Thymus (tissue), 14 donors: ENCODE measurements at places on chromosomes 1 and 21. TPM values are rescaled to one million over a fixed set of nuclear protein-coding genes. Genes with fewer than 3 reads are reported as not detected.

The KIF1B gene
- 5.5 TPM for total RNA-seq

The NUF2 gene
- 45.8 TPM for total RNA-seq

DNA sequence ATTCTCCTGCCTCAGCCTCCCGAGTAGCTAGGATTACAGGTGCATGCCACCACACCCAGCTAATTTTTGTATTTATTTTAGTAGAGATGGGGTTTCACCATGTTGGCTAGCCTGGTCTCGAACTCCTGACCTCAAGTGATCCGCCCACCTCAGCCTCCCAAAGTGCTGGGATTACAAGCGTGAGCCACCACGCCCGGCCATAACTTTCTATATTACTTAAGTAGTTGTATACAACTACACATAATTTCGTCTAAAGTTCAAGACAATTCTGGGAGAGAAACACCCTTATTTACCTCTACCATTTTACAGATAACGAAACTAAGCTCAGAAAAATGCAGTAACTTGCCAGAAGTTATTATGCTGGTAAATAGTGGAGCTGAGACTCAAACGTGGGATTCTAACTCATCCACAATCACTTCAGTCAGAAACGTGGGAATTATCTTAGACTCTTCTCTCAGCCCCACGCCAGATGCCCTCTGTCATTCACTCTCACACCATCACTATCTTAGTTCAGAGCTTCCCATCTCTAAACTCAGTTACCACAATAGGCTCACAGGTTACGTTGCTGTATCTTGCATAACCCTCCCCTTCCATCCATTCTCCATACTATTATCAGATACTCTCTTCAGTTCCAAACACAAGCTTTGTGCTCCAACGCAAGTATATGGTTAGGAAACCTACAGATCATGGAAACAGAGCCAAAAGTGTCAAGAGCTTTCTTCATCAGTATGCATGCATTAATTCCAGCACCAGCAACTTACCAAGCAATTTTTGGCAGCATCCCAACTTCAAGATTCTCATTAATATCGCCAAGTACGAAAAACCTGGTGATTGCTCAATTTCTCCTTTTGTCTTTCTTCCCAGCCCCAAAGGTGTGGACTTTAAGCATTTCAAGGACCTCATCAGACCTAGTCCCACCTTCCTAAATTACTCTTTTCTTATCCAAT lies 69.3 kb downstream of the RERE start:
- H3K4me3 ChIP-seq: no peak overlapping the region
- DNase-seq: no peak
- H3K36me3 ChIP-seq: no peaks in the 10 kb centered on the region
- H3K4me1 ChIP-seq: peaks cover 12% of the 10 kb centered on the region
- no peak overlapping the region for H3K27ac ChIP-seq
- no peaks in the 10 kb centered on the region for H3K27me3 ChIP-seq

DNA sequence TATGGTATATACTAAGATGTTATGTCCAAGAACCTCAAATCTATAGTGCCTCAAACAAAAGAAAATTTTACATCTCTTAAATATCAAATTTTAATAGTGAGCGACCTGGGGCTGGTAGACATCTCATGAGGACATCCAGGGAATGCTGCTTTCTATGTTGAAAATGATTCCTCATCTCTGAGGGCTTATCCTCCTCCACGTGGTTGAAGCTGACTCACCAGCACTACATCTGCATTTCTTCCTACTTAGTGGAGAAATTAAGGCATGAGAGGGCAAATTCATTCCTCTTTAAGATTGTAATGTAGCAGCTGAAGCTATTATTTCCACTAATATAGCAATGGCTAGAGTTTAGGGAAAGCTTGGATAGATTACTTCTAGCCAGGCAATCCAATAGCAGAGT lies 529.5 kb downstream of the COL11A1 start:
- H3K36me3 ChIP-seq: no peaks in the 10 kb centered on the region
- H3K27ac ChIP-seq: no peak overlapping the region
- no peak overlapping the region for H3K4me3 ChIP-seq
- no peaks in the 10 kb centered on the region for H3K4me1 ChIP-seq

DNA sequence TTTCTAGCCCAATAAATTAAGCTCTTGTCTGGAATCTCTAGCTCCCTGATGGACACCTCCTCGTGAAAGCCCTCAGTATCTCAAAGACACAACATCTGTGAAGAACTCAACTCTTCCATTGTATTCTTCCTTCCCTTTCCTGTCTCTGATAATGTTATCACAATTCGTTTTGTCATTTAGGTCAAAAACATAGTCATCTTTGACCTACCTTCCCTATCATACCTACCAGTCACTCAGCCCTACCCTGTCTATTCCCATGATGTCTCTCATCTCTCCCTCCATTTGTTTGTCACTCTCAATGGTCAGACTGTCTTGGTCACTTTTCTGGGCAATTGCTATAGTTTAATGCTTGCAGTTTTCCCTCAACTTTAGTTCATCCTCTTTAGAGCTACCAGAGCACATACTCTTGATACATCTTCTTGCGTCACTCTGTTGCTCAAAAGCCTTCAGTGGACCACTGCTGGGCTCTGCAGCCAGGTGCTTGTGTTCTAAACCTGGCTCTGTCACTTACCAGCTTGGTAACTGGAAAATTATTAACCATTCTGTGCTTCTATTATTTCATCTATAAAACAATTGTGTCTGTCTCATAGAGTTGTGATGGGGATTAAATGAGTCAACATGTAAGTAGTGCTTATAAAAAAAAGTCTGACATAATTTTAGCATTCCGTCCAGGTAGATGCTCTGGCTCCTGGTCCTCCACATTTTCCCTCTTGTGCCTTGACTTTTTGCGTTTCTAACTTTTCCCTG lies 39.6 kb downstream of the DDR2 start:
- no peaks in the 10 kb centered on the region for H3K4me1 ChIP-seq
- no peak overlapping the region for H3K27ac ChIP-seq
- H3K36me3 ChIP-seq: no peaks in the 10 kb centered on the region
- no peak for DNase-seq
- H3K27me3 ChIP-seq: no peaks in the 10 kb centered on the region

GRCh38 chr21:16324630-16325029 lies 594.8 kb downstream of the USP25 start:
- H3K4me1 ChIP-seq: no peaks in the 10 kb centered on the region
- no peaks in the 10 kb centered on the region for H3K36me3 ChIP-seq
- DNase-seq: no peak
- H3K27me3 ChIP-seq: no peaks in the 10 kb centered on the region
- H3K4me3 ChIP-seq: no peak overlapping the region
- no peak overlapping the region for H3K27ac ChIP-seq

DNA sequence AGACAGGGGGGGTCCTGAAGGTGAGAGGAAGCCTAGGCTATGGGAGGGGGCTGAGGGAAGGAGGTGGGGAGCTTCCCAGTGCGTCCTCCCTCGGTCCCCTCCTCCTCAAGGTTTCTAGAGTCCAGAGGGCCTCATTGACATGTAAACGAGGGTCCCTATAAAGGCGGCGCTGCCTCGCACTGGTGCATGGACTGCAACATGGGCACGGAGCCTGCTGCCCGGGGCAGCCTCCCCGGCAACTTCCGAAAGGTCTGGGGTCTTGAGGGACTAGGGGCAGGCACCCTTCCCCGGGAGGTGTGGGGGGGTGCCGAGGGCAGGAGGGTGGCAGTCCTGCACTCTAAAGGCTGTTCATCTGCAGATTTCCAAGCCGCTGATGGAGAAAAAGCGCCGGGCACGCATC lies at the start of gene HES3:
Gene HES3 (plus strand): TSS at position 187 of the 400 bp plus-strand sequence. CDS start 187 bp downstream, at position 374.
- H3K27ac ChIP-seq: no peak within 1 kb of the TSS
- H3K36me3 ChIP-seq: no peaks in the 10 kb centered on the region
- no peak within 1 kb of the TSS for H3K4me3 ChIP-seq
- peaks cover 16% of the 10 kb centered on the region for H3K4me1 ChIP-seq
- no peak for DNase-seq
- peaks cover 94% of the 10 kb centered on the region for H3K27me3 ChIP-seq

GRCh38 chr1:24018611-24019580 lies 38.8 kb upstream of the SRSF10 start:
- peak overlapping the region; percentile 26 for H3K27ac ChIP-seq
- H3K27me3 ChIP-seq: no peaks in the 10 kb centered on the region
- no peaks in the 10 kb centered on the region for H3K36me3 ChIP-seq
- peak; percentile 11 for DNase-seq
- H3K4me1 ChIP-seq: no peaks in the 10 kb centered on the region
- H3K4me3 ChIP-seq: no peak overlapping the region

DNA sequence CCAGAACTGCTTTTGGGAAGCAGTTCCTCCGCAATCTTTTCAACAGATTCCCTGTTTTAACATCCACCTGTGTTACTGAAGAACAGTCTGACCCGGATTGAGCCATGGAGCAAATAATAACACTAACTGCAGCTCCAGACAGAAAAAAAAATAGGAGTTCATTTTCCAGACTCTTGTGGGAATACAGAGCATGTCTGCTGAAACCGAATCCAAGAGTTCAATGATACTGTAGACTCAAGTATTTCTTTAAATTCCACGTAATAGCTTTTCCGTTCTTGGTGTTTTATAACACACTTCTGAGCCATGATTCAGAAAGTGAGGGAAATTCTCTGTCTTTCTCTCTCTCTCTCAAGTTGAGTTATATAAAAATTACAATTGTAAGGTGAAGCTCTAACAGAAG lies 60.6 kb downstream of the DDAH1 start:
- H3K36me3 ChIP-seq: no peaks in the 10 kb centered on the region
- no peaks in the 10 kb centered on the region for H3K27me3 ChIP-seq
- no peaks in the 10 kb centered on the region for H3K4me1 ChIP-seq
- no peak for DNase-seq

- no peak for DNase-seq
- no peaks in the 10 kb centered on the region for H3K36me3 ChIP-seq
- H3K27me3 ChIP-seq: peaks cover 2% of the 10 kb centered on the region
- no peaks in the 10 kb centered on the region for H3K4me1 ChIP-seq
- H3K4me3 ChIP-seq: no peak overlapping the region
Measured at GRCh38 chr1:110434946-110435345, 16.0 kb upstream of the PROK1 start.

DNA sequence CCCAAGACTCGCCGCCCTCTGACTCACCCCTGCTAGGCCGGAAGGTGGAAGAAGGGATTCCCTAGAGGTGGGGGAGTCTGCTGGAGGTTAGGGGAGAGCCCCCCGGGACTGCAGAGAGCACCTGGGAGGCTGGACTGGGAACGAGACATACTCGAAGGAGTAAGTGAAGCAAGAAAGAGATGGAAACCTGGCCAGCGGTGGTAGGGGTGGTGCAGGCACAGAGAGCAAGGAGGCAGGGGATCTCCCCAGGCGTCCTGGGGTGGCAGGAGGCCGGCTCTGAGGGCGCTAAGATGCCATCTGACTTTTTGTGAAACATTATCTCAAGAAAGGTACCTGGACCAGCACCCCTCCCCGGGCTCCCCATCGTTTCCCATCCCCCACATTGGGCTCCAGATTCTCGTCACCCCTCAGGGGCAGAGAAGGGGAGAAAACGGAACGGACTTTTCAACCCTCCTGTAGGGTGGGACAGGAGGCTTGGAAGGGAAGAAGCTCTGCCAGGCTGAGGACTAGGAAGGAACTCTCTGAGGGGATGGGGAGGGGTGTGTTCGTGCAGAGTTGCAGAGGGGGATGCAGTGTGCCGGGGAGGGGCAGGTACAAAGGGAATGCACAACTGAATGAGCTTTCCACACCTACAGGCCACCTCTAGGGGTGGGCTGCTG lies 708 bp downstream of the CHRNB2 start:
- H3K36me3 ChIP-seq: no peaks in the 10 kb centered on the region
- peaks cover 46% of the 10 kb centered on the region for H3K27me3 ChIP-seq
- no peak overlapping the region for H3K4me3 ChIP-seq
- no peak for DNase-seq
- H3K4me1 ChIP-seq: peaks cover 7% of the 10 kb centered on the region

DNA sequence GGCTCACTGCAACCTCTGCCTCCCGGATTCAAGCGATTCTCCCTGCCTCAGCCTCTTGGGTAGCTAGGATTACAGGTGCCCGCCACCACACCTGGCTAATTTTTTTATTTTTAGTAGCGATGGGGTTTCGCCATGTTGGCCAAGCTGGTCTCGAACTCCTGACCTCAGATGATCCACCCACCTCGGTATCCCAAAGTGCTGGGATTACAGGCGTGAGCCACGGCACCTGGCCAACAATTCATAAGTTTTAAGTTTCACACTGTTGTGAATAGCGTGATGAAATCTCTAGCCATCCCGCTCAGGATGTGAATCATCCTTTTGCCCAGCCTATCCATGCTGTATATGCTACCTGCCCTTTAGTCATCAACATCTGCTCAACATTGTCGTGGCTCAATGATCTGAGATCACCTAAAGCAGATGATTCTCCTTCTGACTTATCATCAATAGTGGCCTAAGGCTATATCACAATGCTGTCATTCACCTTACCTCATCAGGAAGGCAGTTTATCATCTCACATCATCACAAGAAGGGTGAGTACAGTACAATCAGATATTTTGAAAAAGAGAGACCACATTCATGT lies 2.6 kb downstream of the PFDN2 start:
- H3K4me1 ChIP-seq: peaks cover 34% of the 10 kb centered on the region
- no peak overlapping the region for H3K4me3 ChIP-seq
- no peaks in the 10 kb centered on the region for H3K27me3 ChIP-seq
- no peak overlapping the region for H3K27ac ChIP-seq
- DNase-seq: no peak
- peaks cover 4% of the 10 kb centered on the region for H3K36me3 ChIP-seq

DNA sequence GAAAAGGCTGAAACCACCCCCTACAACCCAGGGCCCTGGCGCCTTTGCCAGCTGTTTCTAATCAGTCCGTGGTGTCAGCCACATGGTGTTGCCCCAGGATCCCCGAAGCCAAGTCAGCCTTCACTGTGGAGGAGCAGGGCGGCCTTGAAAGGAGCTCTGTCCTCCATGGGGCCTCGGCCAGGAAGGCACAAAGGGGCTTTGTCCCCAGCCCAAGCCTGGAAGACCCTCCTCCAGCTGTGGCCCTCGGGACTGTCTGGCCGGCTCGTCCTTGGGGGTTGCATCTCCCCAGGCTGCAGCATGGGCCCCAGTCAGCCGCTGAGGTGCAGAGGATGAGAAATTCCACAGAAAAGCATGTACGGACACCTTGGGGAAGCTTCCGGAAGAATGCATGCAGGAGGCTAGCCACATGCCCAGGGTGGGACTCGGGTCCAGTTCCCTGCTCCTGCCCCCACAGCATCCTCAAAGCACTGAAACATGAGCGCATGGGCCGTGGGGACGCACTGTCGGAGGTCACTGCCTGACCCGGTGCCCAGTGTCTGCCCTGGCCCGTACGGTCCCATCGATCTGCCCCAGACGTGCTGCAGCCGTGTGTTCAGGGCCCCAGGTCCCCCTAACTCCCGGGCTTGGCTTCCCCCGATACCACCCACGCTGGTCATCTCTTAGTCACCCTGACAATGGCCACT lies 38.6 kb upstream of the POFUT2 start:
- no peak overlapping the region for H3K27ac ChIP-seq
- no peaks in the 10 kb centered on the region for H3K36me3 ChIP-seq
- no peak for DNase-seq
- H3K27me3 ChIP-seq: no peaks in the 10 kb centered on the region

- no peak overlapping the region for H3K4me3 ChIP-seq
- no peak for DNase-seq
- H3K36me3 ChIP-seq: peaks cover 73% of the 10 kb centered on the region
- no peak overlapping the region for H3K27ac ChIP-seq
Measured at GRCh38 chr1:167665469-167665868, 35.4 kb downstream of the RCSD1 start.
